Retinal pigment epithelial cell (primary cell): ENCODE measurements at places on chromosomes 7 and 10.

- DNase-seq, result no peak
Measured at GRCh38 chr7:128105228-128106022, 74.2 kb upstream of the LRRC4 start.

DNA sequence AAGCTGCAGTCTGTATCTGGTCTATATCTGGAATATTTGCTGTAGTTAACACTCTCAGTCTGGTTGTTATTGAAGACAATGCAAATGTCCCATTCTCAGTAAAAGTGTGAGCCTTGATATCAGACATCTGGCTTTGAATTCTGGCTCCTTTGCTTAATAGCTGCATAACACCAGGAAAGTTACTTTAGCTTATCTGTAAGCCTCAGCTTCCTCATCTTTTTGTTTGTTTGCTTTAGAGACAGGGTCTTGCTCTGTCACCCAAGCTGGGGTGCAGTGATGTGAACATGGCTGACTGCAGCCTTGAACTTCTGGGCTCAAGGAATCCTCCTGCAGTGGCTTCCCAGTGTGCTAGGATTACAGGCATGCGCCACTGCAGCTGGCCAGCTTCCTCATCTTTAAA is 41.3 kb downstream of the CNNM2 start:
- no peak for DNase-seq

GRCh38 chr10:118811675-118812392 is 57.1 kb upstream of the CACUL1 start:
- DNase-seq, result no peak

- no peak for DNase-seq
Measured at GRCh38 chr7:76513817-76514799, 3.8 kb downstream of the UPK3B start.

- no peak for DNase-seq
Measured at GRCh38 chr7:19754521-19755116, 18.8 kb downstream of the TMEM196 start.

DNA sequence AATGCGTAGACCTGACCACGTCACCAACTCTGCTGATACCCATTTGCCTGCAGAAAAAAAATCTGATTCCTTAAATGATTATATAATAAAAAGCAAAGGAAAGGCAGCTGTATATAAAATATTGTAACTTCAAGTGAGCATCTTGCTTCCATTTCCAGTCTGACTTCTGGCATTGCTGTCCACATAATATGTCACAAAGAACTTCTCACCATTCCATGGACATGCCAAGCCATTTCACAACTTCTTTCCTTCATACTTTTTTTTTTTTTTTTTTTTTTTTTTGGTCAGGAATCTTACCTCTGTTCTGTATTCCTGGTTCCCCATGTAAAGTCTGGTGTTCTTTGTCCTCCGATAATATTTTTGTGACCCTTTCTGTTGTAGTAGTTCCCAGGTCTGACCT is 165.5 kb downstream of the SND1 start:
- DNase-seq, result no peak

DNA sequence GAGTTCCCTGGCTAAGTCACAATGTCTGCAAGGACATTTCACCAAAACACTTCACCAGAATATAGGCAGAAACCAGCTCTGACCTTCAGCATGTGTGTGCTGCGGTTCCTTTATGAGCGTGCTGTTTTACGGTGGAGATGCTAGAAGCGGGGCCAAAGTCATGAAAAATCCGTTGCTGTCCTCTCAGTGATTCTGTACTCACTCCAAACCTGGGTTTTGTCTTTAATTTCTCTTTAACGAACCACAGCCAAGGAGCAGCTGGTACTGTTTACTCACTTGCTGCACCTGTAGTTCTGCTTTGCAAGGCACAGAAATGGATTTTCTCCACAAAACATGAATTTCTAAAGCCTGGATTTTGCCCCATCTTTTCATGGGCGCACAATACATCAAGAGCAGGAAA is 639.9 kb downstream of the PHTF2 start:
- DNase-seq, result no peak

DNA sequence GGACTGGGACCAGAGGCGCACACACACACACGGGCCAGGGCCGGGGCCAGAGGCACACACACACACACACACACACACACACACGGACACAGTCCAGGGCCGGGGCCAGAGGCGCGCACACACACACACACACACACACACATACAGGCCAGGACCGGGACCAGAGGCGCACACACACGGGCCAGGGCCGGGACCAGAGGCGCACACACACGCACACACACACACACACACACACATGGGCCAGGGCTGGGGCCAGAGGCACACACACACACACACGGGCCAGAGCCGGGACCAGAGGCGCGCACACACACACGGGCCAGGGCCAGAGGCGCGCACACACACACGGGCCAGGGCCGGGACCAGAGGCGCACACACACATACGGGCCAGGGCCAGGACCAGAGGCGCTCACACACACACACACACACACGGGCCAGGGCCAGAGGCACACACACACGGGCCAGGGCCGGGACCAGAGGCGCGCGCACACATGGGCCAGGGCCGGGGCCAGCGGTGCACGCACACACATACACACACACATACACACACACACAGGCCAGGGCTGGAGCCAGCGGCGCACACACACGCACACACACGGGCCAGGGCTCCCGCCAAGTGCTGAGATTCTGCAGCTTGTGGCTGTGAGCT is 268.8 kb downstream of the ELFN1 start:
- DNase-seq, result no peak

- no peak for DNase-seq
Measured at GRCh38 chr10:79293841-79294581, 53.3 kb upstream of the PPIF start.

- no peak for DNase-seq
Measured at GRCh38 chr10:117138838-117139580, 939 bp upstream of the VAX1 start.

DNA sequence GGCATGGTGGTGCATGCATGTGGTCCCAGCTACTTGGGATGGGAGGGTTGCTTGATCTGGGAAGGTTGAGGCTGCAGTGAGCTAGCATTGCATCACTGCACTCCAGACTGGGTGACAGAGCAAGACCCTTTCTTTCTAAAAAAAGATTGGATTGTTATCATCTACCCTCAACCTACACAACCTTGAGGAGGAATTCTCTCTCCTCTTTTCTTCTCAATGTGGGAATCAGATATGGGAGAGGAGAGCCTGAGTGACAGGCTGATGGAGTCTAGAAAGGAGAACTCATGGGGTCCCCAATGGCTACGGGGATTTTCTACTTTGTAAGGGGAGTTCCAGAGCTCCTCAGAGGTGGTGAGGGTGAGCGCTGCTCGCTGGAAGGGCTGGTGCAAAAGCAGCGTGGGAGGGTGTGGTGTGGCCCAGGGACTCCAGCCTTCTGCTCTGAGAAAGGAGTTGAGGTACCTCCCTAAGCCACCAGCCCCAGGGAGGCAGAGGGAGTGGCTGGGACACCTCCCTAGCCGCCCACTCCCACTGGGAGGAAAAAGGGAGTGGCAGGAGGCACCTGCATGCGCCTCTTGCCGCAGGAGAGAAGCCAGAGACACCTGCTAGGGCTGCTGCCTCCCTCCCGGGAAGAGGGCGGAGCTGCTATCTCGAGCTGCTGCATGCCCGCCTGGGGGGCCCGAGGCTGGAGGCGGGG is 48.4 kb downstream of the GATA3 start:
- no peak for DNase-seq

DNA sequence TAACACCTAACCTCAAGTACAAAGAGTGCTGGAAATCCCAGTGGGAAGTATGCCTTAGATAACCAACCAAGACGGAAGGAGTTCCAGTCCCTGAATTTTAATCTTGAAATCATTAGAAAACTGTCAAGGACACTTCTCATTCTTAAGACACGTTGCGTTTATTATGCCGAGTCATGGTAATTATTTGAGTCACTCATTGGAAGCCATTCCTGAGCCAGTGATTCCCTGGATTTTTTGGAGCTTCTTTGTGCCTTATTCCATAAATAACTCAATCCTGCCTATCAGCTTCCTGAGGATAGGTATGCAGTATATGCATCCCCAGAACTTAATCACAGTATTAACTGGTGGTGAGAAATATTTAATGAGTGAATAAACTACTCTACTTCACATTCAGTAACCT is 77.4 kb downstream of the PPP1R17 start:
- DNase-seq, result no peak

DNA sequence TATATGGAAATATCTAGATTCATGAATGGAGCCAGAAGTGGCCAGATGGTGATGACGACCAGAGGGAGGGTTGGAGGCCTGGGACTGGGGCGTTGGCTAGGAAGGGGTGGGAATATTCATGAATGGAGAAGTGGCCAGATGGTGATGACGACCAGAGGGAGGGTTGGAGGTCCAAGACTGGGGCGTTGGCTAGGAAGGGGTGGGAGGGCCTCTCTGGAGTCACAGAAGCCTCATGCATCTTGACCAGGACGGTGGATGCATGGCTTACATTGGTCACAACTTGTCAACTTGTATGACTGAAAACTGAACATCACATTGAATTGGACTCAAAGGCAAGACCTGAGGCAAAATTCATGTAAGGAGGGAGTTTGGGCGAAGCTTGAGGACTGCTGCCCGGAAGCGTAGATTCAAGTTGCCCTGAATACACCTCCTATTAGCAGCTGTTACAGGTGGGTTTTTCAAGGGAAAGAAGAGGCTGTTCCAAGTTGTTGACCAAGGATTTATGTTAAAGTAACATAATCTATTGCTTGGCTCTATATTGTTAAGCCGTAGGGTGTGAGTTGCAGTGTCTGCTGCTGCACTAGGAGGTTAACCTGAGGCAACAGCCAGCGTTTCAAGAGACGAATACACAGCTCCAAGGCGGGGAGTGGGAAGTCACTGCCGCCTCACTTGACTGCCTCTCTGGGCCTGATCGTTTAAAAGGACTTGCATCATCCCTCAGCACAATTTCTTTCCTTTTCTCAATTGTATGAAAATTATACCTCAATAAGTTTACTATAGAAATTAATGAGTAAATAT is 55.1 kb upstream of the FAM20C start:
- DNase-seq, result no peak

DNA sequence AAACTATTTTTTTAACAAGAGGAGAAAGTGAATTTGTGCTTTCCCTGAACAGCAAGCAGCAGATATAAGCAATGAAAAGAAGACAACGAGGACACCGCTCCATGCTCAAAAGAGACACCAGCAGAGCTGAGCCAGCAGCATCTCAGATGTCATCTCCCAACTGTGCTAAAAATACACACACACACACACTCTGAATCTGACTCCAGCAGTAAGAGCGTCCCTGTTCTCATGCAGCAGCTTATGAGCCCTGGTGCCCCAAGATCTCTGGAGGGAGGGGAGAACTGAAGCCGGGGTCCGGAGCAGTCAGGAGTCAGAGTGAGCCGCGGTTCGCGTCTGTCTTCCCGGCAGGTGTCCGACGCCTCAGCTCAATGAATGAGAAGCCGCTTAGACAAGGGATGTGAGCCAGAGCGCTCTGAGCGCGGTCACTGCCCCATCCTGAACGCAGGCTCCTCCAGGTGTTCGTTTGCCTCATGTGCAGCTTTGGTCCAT is 49.2 kb downstream of the SVIL start:
- no peak for DNase-seq

- no peak for DNase-seq
Measured at GRCh38 chr7:70711452-70711851, 420.5 kb upstream of the GALNT17 start.

DNA sequence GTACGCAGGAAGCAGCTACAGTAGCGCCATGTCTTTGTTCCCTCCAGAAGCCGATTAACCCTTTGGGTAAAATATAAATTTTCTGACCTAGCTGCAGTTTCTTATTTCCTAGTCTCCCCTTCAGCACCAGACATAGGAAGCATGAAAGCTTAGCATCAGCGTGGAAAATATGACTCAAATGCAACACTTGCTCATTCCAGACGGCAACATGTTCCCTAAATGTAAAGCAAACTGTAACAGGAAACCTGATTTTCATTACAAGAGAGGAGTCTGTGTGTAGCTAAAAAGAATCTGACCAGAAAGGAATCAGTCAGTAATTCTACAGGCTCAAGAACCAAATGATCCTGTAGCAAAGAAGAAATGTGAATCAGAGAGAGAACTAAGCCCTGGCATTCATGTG is 219.2 kb downstream of the C7orf25 start:
- DNase-seq, result no peak

GRCh38 chr7:86745013-86745745 is 101.5 kb downstream of the GRM3 start:
- DNase-seq, result no peak

DNA sequence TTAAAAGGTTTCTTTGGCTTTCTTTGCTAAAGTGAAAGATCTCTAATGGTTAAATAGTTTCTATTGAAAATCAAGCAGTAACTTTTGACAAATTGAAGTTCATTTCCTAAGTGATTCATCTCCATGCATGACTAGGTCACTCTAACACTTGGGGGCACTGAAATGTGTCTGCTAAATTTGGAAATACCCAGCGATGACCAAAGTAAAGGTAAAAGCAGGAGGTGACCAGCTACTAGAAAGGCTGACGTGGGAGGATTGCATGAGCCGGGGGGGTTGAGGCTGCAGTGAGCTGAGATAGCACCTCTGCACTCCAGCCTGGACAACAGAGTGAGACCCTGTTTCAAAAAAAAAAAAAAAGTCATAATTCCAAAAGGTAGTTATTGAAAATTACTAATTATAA is 111.8 kb upstream of the GPR141 start:
- no peak for DNase-seq

DNA sequence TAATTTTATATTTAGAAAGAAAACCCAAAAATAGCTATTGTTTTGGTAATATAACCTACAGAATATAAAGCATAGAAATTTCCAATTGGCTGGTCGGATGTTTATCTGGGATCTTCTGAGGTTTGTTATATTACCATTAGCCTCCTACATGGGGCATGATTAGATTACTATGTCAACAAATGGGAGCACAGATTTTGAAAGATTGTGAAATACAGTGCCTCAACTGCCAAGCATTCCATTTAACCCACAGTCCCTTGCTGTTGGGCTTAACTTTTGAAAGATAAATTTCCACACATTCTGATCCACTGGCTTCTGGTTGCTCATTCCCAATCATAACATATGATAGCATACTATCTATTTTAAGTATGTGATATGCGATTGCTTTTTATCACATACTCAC is 455.4 kb upstream of the C7orf33 start:
- no peak for DNase-seq

DNA sequence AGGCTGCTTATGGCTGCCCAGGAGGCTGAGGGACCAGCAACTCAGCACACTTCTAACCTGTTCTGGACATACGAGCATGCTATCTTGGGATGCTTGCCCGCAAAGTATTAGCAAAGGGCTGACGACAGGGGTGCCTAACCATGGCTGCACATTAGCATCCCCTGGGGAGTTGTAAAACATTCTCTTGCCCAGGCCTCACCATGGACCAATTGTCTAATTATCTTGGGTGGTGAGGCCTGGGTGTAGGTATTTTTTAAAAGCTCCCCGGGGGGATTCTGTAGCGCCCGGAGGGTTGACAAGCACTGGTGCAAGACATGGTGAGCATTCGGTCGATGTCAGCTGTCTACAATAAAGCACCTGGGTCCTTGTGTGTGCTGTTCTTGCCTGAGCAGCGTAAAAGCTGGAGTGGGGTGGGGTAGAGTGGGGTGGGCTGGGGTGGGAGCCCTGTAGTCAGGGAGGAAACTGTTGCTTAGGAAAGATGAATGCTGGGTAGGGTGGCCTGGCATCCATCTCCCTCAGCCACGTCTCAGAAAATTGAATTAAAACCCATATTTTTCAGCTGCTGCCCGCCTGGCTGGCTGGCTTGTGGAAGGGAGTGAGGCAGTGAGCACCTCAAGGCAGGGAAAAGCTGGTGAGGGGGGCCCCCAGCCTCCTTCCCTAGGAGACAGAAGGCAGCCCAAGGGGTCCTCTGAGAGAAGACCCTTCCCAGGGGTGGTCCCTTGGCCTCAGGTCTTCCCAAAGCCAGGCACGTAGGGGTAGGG is 2.9 kb upstream of the ADCYAP1R1 start:
- DNase-seq, result no peak
